ENCODE measurements at places on chromosomes 16 and 17.

- DNase-seq, result peak; percentile 60
Measured at GRCh38 chr16:2715519-2715918, 4.5 kb downstream of the PRSS27 start.

DNA sequence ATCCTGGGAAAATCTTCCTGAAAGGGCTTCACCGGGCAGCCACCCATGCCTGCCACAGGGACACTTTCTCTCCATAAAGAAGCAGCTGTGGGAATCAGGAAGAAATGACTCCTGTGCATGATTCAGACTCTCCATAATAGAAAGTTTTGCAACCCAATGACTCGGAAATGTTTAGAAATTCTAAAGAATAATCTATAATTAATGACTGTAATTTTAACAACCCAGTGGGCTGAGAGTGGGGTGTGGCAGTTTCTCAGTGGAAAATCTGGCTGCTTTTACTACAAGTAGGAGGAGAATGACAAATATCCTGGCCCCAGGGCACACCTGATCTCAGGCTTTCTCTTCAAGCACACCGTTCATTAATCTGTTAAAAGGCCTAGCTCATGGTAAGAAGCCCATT is 25.7 kb downstream of the IRF8 start:
- no peak for DNase-seq

DNA sequence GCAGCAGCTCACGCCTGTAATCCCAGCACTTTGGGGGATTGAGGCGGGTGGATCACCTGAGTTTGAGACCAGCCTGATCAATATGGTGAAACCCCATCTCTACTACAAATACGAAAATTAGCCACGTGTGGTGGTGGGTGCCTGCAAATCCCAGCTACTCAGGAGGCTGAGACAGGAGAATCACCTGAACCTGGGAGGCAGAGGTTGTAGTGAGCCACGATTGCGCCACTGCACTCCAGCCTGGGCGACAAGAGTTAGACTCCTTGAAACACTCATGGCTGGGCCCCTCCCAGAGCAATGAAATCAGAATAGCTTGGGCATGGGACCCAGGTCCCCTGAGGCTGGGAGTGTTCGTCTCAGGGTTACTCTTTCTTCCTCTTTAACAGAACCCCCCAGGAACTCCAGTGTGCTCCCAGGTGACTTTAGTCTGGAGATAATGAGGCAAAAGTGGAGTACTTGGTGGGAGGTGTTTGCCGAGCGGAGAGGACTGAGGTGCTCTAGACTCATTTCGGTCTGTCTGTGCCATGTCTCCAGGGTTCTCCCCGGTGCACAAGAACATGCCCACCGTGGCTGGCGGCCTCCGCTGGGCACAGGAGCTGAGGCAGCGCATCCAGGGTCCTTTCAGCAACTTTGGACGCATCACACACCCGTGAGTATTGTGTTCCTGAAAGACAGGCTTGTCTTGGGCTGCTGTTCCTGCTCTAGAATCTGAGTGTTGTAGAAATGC is 41.6 kb downstream of the DNAH9 start:
- DNase-seq, result no peak

DNA sequence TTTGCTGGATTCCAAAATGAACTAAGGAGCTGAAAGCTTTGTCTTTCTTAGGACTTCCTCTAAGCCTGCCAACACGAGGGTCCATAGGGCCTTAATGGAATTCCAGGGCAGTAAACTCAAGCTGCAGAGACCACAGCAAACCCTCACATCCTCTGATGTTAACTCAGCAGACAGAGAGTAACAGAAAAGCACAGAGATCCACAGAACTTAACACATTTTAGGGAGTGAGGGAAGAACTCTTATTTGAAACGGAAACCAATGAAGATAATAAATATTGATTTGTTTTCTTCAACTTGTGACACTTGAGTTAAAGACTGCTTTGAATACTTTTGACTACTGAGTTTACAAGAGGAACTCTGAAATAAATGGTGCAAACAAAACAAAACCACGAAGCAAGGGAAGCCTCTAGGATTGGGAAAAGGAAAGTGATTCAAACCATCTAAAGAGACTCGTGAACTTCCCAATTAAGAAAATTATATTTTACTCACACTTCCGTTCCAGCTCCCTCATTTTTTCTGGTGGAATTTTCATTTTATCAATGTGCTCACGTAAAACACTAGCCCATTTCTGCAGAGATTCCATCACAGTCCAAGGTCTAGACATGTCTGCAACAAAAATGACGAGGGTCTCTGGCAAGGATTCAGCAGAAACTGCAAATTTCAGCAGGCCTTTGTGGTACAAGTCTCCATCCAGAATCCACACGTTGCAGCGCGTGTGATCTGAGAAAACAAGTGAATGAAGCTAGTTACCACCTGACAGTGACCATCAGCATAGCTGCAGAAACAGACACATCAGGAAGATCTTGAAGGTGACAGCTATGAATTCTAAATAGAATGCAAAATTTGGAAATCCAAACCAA is 9.2 kb downstream of the DYNC1LI2 start:
- no peak for DNase-seq

GRCh38 chr17:72429066-72429638 is 308.3 kb downstream of the SOX9 start:
- DNase-seq, result no peak

- DNase-seq, result no peak
Measured at GRCh38 chr17:57080718-57081117, 4.3 kb upstream of the AKAP1 start.

DNA sequence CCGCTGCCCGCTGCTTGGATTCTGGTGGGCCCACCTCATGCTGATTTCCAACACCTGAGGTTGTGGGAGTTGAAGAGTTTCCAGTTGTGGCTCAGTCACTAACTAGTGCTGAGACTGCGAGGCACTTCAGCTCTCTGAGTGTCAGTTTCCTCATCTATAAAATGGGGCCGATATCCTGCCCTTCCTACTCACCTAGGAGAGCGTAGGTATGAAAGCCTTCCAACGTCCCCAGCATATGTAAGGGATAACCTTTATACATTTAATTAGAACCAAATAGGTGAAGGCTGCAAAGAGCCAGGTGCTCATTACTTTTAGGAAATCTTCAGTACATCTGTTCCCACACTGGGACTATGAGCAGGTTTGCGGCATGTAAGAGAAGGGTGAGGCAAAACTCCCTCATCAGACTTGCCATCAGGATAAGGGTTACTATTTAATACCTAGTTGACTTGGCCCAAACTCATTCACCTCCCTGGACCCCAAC is 782 bp upstream of the KIF18B start:
- no peak for DNase-seq

DNA sequence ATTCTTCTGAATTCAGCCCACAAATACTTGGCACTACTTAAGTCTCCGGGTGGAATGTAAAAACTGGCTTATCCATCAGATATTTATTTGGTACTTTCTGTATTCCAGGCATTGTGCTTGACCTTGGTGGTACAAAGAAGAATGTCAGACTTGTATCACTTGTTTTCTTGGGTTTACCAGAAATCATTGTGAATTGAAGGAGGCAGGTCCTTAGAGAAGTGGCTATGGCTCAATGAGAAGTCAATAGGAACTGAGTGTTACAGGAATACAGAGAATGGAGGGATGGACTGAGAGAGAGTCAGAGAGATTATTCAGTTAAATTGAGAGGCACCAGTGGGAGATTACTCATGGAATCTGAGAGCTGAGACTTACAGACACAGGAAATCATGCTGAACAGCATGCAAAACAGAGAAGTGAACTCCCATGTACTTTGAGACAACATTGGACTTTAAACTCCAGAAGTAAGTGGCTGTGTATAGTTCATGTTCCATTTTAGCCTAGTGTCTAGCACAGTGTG is 704.1 kb downstream of the CDH11 start:
- no peak for DNase-seq

DNA sequence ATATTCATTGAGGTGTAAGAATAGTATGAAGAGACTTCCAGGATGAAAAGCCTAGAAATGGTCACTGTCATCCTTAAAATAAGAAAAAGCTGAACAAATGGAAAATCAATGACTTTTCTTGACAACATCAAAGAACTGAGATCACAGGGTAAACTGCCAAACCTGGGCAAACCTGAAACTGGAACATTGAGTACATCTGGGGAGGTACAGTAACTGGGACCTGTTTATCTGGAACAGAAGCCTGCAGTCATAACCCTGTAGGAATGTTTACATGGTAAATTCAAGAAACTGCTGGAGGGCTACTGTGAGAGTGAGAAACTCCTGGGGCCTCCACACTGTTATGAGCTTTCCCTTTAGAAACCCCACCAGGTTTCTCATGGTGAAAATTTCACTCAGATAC is 130.1 kb upstream of the PIRT start:
- no peak for DNase-seq

DNA sequence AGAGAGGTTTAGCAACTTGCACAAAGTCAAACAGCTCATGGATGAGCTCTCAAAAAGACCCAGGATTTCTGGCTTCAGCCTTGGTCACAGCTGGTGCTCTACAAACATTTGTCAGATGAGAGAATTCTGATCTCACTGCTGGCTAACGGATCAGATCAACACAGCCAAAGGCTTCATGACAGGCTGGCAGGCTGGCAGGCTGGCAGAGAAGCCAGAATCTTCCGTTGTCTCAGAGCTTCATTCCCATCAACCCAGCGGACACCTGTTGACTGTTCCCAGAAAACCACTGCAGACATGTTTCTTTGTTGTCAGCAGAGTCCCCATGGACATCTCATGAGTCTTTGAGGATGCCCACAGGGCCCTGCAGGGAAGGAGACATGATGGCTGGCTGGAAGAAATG is 303.8 kb upstream of the ASIC2 start:
- no peak for DNase-seq

DNA sequence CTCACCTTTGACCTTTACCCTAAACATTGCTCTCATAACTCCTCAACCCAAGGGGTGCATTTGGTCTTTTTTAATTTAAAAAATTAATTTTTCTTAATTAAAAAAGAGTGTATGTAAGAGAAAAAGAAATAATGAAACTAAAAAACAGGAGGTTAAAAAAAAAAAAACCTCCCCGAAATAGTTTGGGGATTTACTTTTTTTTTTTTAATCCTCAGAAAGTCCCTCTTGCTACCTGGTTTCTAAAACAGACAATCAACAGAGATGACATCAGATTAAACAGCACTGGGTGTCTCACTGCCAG is 301.3 kb downstream of the SOX9 start:
- no peak for DNase-seq

- no peak for DNase-seq
Measured at GRCh38 chr16:81695321-81696165, 83.5 kb upstream of the PLCG2 start.

DNA sequence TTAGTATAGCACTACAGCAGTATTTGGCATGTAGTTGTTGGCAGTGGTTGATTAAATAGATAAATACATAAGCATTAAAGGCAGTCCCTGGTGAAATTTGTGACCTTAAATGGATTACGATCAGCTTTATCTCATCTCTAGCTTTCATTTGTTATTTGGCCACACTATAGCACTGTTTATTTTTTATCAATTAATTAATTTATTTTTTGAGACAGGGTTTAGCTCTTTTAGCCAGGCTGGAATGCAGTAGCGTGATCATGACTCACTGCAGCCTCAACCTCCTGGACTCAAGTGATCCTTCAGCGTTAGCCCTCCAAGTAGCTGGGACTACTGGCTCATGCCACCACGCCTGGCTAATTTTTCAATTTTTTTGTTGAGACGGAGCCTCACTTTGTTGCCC is 18.7 kb upstream of the ARHGAP17 start:
- no peak for DNase-seq

DNA sequence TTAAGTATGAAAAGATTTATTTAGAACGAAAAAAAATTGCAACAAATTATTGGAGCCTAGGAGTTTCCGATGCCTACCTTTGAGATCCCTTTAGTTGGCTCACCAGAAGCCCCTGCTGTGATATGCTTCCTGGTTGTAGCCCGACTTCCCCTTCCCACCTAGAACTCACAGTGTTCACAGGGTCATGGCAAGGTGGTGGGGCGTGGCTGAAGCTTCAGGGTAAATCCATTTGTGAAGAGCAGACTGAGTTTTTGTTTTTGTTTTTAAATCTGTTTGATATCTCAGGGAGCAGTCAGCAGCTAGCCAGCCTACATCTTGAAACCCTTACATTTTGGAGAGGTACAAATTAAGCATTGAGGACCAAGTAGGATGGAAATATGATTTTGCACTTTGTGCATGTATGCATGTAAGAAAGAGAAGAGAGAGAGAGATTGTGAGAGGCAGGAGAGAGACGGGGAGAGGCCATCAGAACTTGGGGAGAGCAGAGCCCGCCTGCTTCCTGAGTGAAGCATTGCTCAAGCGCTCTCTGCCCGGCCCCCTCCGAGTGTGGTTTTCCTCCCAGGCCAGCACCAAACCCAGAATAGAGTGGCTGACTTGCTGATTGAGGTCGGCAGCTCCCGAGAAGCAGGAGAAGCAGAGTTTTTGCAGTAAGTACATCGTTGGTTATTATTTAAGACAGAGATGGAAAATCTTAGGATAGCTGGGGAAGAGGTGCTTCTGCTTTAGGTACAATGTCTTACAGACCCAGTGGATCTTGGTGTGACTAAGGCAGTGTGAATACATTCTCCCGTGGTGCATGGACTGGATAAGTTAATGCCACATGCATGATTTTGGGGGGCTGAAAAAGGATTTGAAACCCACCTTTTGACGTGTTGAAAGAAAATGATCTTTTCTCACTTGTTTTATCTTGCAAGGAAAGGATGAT is 64.2 kb downstream of the SPECC1 start:
- DNase-seq, result peak; percentile 60

DNA sequence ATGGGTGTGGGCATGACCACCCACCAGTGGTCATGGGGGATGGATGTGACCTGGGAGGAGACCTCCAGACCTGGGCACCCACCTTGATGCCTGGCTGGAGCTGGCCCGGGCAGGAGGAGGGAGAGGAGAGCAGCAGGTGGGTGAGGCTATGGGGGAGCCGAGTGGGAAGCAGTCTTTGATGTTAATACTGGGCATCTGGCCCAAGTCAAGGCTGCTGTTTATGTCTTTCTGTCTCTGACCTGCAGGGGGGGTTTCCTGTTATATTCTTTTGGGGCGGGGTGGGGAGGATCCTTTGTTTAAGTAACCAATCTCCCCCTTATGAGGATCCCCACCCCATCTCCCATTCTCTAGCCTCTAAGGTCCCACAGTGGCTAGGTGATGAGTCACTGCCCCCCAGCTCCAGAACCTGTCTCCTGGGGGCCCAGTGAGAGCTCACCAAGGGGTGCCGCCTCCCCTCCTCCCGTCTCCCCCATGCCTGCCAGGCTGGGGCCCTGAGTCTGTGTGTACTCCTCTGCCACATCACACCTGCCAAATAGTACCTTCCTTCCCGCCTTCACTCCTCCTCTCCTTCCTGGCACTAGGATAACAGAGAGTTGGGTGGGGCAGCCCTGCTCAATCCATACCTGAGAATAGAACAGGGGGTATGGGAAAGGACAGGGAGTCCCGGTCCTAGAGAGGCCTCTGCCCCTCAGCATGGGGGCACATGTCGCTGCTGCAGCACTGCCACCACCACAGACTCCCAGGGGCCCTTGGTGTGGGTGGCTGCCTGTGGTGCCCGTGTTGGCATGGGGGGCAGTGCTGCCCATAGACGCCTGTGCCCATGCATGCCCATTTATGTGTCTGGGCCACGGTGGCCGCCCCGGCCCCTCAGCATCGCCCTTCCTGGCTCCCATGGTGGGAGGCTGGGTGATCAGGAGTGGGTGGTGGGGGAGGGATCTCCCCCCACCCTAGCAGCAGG is 7.3 kb downstream of the THRA start:
- DNase-seq, result no peak

GRCh38 chr17:27295945-27296344 is 2.0 kb downstream of the WSB1 start:
- no peak for DNase-seq

- no peak for DNase-seq
Measured at GRCh38 chr16:87603684-87604633, 1.7 kb downstream of the JPH3 start.
